Mesenteric fat pad (tissue), 1 donor: ENCODE measurements at places on chromosomes 2 and 18. TPM values are rescaled to one million over a fixed set of nuclear protein-coding genes. Genes with fewer than 3 reads are reported as not detected.
A peak's percentile ranks its signal among the peaks of the same experiment; 100 is the strongest.

DNA sequence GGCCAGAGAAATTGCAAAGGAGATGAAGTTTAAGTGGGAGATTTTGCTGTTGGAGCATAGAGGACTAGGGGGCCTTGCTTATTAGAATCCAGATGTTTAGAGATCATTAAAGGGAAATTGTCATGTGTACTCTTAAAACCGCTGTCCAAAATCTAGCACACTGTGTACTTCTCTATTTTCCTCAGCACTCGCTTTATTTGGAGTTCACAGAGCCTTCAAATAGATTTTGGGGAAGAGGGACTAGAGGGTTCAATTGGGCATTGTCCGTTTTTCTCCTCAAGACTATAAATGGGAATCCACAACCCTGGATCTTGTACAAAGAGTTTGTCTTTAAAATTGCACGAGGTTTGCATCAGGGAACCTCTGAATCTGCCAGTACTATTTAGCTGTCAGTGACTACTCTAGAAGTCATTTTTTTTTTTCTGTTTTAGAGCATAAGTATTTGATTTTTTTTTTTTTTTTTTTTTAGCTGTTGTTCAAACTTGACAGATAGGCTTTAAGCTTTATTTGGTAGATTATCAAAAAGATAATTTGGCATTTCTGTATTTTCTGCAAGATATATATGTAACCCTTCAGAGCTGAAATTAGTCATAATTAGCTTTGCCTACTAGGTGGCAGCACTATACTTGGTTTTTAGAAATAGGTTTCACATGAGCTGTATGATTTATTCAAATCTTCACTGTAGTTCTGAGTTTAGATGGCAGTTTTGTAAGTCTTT, 14.2 kb downstream of the PMS1 start:
- no peak for DNase-seq

- peak; percentile 72 for DNase-seq
Measured at GRCh38 chr2:8626572-8626971, 55.3 kb upstream of the ID2 start.

Gene BOLL
- not detected for total RNA-seq

DNA sequence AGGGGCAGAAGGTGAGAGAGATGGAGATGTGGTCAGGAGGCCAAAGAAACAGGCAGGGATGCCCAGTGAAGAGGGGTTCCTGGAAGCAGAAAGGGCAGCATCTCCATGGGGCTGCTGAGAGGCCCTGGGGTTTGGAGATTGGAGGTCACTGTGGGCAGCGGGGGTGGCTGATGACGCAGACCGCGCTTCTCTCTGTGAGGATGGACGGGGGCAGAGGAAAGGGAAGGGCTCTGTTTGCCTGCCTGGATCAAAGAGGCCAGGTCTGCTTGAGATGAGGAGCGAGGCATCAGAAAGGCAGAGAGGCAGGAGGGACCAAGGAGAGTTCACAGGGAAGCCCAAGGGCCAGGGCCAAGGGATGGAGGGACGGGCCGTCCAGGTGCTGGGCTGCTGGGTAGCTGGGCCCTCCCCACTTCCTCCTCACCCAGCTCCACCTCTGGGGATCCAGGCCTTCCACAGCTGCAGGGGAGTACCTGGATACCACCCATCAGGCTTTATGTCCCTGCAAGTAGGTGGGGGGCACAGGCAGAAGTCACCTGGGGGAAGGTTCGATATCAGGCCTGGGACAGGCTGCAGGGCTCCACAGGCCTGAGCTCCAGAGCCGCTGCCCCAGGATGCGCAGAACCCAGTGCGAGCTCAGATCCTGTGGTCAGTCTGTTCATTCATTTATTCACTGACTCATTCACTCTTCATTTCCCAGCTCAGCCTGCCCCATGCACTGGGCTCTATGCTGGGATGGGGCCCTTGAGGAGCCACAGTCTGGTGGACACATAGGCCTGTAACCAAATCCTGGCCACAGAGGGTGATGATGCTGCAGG, 30.6 kb downstream of the ADRA2B start:
- DNase-seq, result peak; percentile 87

DNA sequence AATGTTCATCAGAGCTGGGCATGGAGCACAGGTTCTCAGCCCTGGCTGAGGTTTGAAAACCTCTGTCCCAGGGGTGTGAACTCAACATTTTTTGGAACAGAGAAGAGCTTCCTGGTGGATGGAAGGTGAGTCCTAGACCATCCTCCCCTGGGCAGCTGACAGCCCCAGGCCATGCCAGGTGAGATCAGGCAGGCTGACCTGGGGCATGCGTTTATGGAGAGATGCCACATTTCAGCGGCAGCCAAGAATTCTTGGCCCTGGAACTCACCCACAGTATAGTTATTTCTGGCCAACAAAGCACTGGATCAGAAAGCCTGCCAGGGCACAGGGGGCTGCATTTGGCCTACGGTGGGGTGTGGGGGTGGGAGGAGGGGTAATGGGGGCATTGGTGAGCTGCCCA, 83.8 kb downstream of the EDAR start:
- DNase-seq, result no peak

DNA sequence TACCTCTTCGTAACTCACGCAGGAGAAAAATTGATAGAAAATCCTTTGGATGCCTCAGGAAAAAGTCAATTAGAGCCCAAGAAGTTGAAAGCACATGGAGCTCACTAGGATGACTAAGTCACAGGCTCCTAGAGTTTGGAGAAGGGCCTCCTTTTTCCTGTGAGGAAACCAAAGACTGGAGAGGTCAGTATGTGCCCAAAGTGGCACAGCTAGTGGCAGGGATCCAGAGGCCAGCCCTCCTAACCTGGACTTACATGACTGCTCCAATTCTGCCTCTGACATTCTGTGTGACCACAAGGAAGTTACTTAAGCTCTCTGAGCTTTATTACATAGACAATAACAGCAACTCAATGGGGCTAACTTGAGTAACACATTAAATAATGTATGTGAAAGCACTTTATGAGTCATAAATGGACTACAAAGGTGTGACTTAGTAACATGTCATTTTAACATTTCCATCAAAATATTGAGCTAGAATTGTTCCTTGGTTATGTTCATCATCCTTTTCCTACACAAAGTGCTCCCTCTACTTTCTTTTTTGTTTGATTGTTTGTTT, 91.6 kb downstream of the DHRS9 start:
- DNase-seq, result no peak

Gene FARSB
- total RNA-seq, result 25.5 TPM

DNA sequence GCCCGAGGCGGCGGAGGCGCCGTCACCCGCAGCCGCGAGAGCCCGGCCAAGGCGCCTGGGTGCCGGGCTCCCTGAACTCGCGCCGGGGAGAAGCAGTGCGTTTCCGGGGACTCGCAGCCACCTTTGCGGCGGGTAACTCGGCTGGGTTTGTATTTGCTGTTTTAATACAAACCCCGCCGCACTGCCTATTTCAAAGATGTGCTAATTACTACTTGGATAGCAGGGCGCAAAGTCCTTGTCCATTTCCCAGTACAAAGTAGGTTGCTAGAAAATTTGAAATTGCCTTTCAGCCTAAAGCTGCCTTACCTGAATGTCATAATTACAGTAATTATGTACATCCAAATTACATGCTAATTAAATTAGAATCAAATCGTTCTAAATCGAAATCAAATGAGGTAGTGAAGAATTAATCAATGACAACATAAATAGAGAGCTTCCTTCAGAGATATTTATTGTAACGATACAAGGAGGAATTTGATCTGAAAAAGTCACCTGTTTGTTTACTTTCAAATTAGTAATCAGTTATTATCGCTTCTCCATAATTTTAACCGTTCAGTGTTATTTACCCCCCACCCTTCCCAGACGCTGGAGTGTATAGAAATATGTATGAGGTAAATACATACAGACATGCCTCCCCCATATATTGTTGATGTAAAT, 8.1 kb downstream of the SP9 start:
- no peak for DNase-seq

DNA sequence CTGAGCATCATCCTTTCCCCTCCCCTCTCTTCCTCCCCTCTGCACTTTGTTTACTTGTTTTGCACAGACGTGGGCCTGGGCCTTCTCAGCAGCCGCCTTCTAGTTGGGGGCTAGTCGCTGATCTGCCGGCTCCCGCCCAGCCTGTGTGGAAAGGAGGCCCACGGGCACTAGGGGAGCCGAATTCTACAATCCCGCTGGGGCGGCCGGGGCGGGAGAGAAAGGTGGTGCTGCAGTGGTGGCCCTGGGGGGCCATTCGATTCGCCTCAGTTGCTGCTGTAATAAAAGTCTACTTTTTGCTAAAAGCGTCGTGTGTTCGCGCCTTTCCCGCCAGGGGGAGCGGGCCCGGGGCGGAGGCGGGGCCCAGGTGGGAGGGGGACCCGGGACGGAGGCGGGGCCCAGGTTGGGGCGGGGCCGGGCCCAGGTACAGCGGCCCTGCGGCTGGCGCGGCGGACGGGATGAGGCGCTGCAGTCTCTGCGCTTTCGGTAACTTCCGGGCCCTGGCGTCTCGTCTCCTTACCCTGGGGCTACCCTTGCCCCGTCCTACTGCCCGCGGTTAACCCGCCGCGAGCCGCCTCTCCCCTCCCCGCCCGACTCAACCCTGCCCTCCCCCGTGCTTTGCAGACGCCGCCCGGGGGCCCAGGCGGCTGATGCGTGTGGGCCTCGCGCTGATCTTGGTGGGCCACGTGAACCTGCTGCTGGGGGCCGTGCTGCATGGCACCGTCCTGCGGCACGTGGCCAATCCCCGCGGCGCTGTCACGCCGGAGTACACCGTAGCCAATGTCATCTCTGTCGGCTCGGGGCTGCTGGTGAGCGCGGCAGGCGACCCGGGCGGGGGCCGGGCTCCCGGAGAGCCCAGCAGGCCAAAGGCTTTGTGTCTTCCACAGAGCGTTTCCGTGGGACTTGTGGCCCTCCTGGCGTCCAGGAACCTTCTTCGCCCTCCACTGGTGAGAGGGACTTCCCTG, at the start of gene KRTCAP3:
KRTCAP3 (plus strand) TSS at position 424 of the 962 bp plus-strand sequence; CDS start at position 456, 32 bp downstream.
- no peak for DNase-seq

DNA sequence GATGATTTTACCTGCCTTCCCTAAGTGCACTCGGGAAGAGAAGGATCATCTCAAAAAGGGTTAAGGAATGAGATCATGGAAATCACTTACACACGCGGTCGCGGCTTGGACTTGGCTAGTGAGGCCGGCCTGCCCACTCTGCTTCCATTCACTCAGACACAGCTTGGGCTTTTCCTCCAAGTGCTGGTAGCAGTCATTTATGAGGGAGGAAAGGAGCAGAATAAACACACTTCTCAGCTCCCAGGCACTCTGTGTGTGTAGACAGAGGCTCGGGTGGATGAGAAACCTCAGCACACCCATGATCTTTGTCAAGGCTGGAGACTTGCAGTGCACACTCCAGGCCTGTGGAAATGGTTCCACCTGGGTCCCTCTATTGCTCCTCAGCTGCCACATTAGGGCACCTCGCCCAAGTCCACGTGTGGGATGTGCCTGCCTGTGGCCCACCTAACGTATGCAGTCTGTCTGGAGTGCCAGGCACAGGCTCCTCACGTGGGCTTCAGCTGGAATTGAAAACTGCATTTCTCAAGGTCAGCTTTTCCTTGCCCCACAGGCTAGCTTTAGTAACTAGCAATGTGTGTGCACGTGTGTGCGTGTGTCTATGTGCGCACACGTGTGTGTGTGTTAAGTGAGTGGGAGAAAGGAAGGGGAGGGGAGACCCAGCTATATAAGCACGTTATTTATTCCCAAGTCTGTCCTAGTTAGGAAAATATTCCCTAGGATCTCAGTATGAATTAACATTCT, 288.4 kb downstream of the SOX11 start:
- DNase-seq, result no peak

Gene GNAL
- 7.4 TPM for total RNA-seq

Gene PARD3B
- 29.4 TPM for total RNA-seq

Gene SKOR2
- not detected for total RNA-seq

DNA sequence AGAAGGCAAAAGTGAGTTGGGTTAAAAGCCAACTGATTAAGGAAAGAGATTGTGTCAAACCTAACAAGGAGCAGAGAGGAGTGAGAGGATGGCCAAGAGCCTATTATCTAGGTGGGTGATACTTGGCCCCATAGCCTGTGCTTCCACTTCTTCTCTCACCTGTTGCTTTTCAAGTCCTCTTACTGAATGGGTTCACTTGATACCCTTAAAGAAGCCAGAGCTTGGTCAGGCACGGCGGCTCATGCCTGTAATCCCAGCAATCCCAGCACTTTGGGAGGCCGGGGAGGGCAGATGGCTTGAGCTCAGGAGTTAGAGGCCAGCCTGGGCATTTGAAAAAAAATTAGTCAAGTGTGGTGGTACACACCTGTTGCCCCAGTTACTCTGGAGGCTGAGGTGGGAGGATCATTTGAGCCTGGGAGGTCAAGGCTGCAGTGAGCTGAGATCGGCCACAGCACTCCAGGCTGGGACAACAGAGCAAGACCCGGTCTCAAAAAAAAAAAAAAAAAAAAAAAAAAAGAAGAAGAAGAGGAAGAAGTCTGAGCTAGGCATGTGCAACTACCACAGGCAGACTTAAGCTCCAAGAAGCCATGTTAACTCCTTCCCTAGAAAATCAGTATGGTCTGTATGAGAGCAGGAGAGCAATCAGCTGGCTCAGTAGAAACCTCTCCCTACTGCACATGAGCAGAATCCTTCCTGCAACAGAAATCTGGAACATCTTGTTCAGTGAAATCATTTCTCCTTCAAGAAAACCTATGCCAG, 28.4 kb upstream of the ME2 start:
- DNase-seq, result no peak

DNA sequence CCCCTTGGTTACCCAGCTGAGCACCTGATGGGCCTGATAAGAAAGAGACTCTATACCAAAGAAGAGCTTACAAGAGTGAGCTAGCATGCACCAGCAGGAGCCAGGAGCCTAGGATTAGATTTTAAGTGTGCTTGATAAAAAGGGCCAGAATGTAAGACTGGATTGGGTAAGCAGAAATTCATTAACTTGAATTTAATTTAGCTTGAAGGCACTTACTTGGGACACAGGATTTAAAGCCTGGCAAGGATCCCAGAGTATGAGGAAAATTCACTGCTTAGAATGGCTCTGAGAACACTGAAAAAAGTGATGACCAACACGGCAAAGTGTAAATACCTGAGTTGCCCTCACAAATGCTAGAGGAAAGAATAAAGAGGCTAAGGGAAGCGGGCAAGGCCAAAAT, 91.3 kb upstream of the RBBP8 start:
- DNase-seq, result no peak

DNA sequence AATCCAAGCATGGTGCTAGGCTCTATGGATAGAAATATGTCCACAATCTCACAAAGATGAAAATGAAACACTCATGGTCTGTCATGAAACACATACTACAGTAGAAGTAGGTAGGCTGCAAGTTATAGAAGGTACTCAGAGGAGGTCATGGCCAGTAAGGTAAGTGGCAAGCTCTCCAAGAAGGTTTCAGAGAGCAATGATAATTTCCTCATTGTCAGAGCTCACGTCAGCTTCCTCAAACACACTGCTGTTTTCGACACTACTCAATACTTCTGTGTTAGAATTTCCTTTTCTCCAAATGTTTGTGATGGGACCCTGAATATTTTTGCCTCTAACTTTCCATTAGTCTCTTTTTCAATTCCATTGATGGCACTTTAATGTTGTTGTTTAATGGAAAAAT, 25.5 kb downstream of the CCDC141 start:
- no peak for DNase-seq

DNA sequence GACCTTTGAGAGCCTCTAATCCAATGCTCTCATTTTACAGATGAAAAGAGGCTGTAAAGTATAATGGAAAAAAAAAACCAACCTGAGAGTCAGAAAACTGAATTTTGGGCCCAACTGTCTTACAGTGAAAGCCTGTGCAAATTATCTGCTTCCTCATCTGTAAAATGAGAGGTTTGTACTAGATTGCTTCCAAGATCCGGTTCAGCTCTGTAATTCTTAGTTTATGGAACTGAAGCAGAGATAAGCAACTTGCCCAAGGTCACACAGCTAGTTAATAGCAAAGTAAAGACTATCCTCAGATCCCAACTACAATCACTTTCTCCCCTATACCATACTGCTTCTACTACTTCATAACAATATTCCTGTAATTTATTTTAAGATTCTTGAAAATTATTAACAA, 6.3 kb downstream of the TLK1 start:
- DNase-seq, result no peak
